ENCODE measurements at places on chromosomes 5 and 9. TPM values are rescaled to one million over a fixed set of nuclear protein-coding genes. Genes with fewer than 3 reads are reported as not detected.

Gene SLC45A2
- not detected for total RNA-seq

Gene MUSK
- not detected for total RNA-seq

Gene SCGB3A2
- total RNA-seq, result not detected

Gene PSD2
- not detected for total RNA-seq

Gene SPTLC1
- total RNA-seq, result 81.4 TPM

Gene TPPP
- total RNA-seq, result 0.07 TPM

Gene PPP3R2
- total RNA-seq, result not detected

Gene ANKH
- total RNA-seq, result 9.8 TPM

Gene FBP2
- not detected for total RNA-seq

Gene FABP6
- total RNA-seq, result not detected

Gene EGFL7
- total RNA-seq, result 1,153 TPM

Gene ABO
- total RNA-seq, result not detected

Gene CLTB
- 195 TPM for total RNA-seq
